ENCODE measurements at places on chromosomes 1 and 21.

DNA sequence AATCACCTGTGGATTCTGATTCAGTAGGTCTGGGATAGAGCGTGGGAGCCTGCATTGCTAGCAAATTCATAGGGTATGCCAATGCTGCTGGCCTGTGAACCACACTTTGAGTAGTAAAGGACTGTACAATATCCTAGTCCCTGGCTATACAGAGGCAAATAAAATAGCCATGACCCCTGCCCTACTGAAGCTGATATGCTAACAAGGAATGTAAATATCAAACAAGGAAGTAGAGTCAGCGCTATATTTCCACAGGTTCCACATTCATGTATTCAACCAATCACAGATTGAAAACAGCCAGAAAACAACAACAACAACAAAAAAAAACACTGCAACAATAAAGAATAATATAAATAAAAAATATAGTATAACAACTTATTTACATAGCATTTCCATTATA is 77.8 kb downstream of the TM2D1 start:
- no peak for DNase-seq

- DNase-seq = no peak
Measured at GRCh38 chr1:10781137-10781536, 15.3 kb downstream of the CASZ1 start.

DNA sequence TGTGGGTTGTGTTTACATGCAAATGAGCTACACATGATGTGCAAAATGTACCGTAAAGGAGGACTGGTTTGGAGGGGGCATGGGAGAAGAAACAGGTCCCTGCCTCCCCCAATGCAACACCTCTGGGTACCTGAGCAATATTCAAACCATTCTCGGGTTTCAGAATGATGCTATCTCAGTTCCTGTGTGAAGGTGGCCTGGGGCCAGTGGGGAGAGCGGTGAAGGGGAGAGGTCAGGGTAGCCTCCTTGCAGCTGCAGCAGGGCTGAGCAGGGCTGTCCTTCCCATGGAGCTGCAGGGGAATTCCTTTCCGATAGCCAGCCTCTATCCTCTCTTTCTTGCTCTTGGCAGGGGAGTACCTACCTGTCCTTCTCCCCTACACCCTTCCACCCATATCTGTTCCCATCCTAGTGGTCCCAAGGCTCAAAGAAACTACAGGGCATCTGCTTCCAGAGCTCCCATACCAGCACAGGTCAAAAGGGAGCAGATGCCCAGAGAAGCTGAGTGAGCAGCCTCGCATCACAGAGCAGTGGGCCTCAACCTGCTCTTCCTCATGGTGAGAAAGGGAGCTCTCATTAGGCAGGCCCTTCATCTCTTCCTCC is 11.9 kb downstream of the MEF2D start:
- no peak for DNase-seq

GRCh38 chr1:223142269-223142668 is 779 bp downstream of the TLR5 start:
- no peak for DNase-seq

DNA sequence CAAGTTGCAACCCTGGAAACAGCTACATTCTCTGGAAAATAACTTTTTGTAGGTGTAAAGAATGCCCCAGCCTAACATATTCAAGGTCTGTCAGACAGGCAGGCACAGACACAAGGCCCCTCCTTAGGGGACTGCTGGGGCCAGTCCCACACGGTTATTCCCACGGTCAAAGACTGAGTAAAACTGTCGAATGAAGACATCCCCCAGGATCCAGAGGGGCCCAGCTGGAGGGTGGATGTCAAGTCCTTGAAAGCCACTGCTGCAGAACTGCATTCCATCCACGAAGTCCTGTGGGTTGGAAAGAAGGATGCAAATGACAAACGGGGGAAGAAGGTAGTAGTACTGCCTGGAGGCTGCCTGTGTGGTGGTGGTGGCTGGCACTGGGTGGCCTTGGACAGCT is 6.9 kb upstream of the RAB7B start:
- no peak for DNase-seq

- DNase-seq = no peak
Measured at GRCh38 chr1:96522927-96523326, 198.7 kb upstream of the PTBP2 start.

GRCh38 chr1:91948097-91948496 is 1.1 kb upstream of the BRDT start:
- no peak for DNase-seq

GRCh38 chr1:35931446-35932157 is 697 bp downstream of the AGO3 start:
- DNase-seq = peak; percentile 2

DNA sequence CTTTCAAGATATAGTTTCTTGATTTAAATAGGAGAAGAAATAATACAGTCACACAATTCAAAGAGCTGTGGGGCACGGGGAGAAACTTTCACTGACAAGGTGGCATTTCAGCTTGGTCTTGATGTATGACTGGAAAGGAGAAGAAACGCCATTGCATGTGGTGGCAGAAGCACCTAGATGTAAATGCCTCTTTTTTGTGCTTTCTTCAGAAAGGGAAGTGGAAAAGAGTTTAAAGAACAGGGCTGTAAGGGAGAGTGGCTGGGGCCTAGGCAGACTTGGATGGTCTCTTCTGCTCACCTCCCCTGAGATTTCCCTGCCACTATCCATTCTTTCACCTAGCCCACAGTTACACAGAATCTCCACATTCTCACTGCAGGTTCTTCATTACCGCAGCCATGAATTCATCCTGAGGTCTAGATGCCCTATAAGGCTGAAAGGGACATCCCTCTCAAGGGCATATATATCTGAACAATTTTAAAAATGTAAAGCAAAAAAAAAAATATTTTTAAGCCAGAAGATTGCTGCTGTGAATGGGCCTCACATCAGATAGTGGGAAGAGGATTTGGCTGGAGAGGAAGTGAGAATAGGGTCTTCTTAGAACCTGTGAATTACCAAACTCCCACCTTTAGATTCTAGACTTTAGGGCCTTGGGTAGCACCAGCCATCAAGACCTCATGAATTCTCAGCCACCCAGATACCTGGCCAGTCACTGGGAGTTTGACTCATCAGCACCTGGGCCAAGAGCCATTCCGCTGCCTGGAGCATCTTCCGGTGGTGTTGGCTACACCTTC is 23.4 kb downstream of the CACNA1E start:
- peak; percentile 14 for DNase-seq

DNA sequence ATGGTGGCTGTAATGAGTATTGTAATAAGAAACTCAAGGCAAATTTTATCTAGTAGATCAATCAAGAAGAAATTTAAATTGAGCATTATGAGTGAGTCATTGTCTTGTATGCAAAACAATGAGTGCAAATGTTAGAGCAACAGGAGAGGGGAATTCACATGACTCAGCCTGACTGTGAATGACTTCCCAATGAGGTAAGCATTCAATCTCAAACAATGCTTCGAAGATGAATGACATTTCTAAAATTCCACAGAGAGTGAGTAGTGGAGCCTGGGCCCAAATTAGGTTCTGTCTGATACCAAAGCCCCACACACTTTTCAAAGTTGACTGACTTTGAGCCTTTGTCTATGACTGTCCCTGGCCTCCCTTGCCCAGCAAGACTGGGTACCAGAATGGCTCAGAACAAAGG is 738.0 kb downstream of the PTPRU start:
- peak; percentile 2 for DNase-seq

DNA sequence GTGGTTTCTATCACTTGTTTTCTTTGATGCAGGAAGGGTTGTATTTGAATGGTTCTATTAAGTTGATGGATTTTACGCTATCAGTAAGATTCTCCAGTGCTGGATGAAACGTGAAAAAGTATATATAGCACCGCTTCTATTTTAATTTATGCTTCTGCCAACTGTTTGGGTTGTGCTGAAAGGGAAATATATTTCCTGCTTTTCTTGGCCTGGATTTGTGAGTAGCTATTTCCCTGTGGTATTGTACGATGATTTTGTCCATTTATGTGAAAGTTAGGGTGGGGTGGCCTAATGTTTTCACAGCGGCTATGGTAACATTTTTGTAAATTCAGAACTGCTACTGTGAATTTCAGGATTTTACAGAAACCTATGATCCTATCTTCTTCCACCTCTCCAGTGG is 322 bp downstream of the C1orf162 start:
- no peak for DNase-seq

GRCh38 chr21:33406493-33406892 is 3.3 kb downstream of the IFNGR2 start:
- DNase-seq = no peak

DNA sequence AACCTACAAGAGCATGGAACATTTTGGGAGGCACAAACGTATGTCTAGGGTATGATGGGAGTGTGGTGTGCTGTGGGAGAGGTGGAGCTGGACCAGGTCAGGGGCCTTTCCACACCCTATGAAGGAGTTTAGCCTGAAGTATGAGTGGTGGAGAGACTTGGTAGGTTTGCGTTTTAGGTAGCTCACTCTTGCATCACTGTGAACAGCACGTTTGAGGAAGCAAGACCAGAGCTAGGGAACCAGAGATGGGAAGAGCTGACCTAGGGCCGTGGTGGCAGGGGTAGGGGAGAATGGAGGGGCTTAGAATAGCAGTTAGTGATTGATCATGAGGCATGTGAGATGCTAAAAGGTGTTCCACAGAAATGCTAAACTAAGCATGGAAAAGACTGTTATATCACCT is 25.1 kb upstream of the ZFP69B start:
- DNase-seq = no peak

GRCh38 chr1:220690140-220691052 is at the start of gene C1orf115:
Gene C1orf115, plus strand, starts transcription at chr1:220690363. Its CDS starts 40 bp downstream, at chr1:220690403.
- peak; percentile 52 for DNase-seq

- DNase-seq = peak; percentile 75
Measured at GRCh38 chr21:46605767-46606426, 1.0 kb upstream of the S100B start.

DNA sequence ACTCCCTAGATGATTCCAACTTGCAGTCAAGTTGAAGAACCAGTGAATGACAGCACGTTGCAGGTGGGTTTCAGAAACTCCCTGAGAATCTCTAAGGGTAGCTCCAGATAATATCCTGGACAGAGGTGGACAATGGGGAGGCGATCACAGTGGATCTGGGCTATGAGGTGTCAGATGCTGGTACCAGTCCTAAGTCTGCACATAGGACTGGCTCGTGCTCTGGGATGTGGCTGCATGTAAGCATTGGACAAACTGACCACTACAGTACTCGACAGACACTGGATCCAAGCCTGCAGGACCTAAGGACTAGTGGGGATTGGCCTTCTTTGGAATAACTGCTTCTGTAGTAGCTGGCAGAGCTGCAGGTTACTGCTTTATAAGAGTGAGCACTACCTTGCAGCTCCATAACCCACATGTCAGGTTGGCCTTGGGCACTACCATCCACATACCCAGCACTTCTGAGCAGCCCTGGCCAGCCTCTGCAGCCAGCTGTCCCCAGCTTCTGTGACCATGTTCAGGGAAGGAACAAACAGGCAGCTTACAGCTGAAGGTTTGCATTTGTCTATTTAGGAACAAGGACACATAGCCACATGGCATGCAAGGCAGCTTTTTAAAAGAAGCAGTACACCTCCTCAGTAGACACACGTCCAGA is 33.2 kb upstream of the DNAH14 start:
- no peak for DNase-seq

- no peak for DNase-seq
Measured at GRCh38 chr1:24348196-24348595, 29.0 kb downstream of the GRHL3 start.

DNA sequence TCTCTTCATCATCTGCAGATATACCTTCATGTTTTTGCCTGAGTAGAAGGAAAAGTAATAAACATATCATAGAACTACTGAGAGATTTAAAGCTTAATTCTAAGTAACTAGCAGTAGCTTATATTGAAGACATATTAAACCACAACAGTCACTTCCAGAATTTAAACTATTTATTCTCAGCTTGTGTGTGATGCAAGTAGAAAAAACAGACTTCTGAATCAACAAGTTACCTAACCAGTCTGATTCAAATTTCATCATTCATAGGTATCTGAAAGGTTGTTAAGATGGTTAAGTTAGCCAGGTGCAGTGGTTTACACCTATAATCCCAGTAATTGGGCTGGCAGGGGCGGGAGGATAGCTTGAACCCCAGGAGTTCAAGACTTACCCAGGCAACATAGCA is 41.9 kb downstream of the SPAG17 start:
- no peak for DNase-seq

GRCh38 chr1:208100906-208101305 is 143.3 kb downstream of the PLXNA2 start:
- DNase-seq = no peak

- no peak for DNase-seq
Measured at GRCh38 chr1:219352961-219353651, 179.4 kb downstream of the LYPLAL1 start.

- DNase-seq = no peak
Measured at GRCh38 chr1:12406211-12407021, 176.6 kb downstream of the VPS13D start.

DNA sequence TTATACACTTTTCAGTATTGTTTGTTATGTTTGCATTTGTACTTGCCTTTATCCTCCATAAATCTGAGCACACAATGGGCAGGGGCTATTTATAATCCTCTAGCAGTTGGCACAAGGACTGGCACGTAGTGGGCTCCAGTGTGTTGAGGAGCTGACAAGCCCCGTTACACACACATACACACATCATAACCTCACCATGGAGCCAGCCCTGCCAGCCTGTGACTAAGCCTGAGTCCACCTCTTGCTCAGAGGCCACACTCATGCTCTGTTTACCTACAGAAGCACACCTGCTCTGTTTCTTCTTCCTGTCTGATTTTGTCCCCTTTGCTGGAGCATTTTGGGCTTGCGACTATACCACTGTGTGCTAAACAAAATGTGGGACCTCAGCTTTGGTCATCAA is 64.5 kb upstream of the SPATA6 start:
- DNase-seq = no peak

DNA sequence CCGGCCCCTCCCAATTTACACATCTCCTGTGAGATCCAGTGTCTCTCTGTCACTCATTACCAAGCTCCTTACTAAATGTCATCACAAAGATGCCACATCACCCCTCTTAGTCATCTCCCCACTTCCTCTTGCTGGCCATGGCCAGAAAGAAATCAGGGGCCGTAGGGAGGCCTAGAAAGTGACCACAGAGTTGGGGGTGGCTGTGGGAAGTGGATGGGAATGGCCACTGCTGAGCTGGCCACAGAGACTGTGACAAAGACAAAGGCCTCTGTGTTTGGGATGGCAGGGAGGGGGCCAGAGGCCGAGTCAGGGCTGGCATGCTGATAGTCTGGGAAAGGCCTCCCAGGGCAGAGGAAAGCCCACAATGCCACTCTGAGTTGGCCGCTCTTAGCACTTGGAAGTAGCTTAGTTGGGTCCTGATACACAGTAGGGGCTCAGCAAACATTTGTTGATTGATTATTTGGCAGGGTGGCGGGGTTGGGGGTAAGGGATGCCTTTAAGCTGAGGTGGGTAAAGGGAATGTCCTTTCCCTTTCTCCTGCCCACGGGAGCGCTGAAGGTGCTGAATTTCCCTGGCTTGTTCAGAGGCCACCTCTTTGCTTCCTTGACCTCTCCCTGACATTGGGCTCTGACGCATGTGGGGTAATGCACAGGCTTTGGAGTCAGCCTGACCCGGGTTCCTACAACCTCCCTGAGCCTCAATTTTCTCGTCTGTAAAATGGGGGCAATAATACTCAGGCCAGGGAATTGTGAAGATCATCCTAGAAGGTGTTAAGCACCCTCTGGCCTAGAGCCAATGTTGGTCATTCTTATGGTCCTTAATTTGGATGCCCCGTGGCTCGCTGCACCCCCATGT is 13.2 kb downstream of the NAV1 start:
- peak; percentile 97 for DNase-seq

GRCh38 chr1:94322696-94323095 is 85.3 kb upstream of the ARHGAP29 start:
- no peak for DNase-seq

GRCh38 chr1:236282425-236282716 is 613 bp upstream of the ERO1B start:
- DNase-seq = no peak

Measured in CD14-positive monocyte (primary cell).